Esophagus squamous epithelium (tissue), 5 donors: ENCODE measurements at places on chromosomes 16 and 17. TPM values are rescaled to one million over a fixed set of nuclear protein-coding genes. Genes with fewer than 3 reads are reported as not detected.

DNA sequence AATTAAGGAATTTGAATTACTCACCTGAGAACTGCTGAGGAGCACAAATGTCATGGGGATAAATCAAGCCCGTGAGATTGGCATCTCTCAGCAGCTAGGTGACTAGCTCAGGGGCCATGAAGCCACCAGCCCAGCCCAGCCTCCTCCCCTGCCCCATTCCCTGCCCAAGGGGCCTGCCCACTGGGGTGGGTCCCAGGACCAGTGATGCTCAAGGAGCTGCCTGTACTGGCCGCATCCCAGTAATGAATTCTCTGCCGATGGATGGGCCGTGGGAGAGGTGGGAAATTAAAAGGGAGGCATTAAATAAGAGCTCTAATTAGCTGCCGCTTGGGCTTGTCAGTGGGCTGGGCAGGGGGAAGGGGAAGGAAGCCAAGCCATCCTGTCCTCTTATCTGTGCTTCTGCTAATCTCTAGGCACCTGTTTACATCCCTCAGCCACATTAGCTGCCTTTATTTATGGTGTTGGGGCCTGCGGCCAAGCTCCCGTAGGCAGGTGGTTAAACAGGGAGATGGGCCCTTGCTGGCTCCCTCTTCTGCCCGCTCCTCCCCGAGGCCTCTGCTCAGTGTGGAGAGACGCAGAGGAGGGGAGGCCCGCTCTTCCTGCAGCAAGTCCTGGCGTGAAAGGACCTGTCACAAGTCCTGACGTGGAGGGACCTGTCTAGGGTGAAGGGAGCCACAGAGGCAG is 48.8 kb downstream of the PIPOX start:
- no peak for DNase-seq

DNA sequence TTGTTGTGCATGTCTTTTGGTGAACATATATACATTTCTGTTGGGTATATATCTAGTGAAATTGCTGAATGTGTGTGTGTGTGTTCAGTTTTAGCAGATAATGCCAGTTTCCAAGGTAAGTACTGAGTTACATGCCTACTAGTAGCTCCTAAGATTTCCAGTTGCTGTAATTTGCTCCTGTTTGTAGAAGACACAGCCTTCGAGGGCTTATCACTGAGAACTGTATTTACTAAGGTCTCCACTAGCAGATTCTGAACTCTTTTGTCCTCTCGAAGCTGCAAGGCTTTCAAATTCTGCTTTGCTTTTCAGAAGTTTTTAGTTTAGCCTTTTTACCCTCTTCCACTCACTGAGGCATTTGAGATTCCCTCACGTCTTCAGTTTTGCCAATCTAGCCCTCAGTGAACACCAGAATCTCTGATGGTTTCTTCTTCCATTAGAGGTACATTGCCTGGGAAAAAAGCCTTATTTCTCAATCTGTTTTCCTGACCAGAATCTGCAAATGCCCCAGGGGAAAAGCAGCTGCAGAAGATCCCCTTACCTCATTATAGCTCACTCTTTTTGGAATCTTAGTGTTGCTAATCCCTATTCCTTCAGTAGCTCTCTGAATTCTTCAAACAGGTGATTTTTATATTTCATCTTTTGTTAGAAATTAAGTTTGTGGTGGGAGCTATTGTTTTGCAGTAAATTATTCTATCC is 52.9 kb downstream of the NF1 start:
- DNase-seq, result no peak

GRCh38 chr17:60138769-60139437 is 10.9 kb upstream of the CA4 start:
- DNase-seq, result no peak

DNA sequence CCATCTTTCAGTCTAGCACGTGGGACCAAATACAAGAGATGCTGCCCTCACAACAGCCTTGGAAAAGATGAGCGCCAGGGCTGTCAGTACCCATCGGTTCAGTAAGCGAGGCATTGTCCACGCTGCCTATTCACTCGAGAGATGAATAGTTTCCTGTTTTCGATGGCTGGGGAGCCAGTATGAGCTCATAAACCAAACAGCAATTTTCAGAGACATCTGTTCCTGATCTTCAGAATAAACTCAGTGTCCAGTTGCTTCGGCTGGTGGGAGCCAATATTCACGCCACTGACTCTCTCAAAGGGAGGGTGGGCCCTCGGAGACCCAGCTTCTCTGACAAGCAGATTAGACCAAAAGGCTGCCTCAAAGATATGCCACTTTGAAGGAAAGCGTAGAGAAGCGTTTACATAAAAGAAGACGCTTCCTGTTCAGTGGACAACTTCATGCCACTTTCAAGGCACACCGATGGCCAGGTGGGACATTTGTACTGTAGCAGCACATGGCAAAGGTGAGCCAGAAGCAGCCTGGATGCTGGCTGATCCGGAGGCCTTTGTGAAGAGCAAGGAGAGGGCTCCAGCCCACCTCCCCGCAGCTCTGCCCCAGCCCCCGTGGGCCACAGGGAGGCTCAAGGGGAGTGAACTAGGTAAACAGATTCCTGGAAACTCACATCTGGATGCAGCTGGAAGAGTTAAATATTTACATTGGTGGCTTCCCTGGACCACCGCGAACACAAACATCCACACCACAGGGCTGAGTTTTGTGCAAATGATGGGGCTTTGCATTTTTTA is 6.0 kb downstream of the TIMM22 start:
- DNase-seq, result no peak

- DNase-seq, result no peak
Measured at GRCh38 chr16:49596068-49596467, 222.5 kb downstream of the C16orf78 start.

Gene AHSP
- not detected for total RNA-seq
